ENCODE measurements at places on chromosomes 12 and 14.

DNA sequence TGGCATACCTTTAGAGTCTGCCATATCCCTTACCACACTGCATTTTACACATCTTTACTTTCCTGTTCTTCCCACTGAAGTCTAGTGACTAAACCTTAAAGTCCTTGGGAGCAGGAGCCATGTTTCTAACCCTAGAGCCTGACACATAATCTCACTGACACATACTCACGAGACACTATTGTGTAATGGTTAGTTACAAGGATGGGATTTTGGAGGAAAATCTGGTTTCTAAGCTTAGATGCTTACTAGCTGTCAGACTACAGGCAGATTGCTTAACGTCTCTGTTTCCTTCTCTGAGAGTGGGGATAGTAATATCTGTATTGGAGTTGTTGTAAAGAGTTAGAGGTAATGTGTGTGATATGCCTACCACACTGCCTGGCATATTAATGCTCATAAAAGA lies 6.2 kb upstream of the DYRK4 start:
- H3K4me3 ChIP-seq, result no peak overlapping the region
- no peak for DNase-seq
- H3K36me3 ChIP-seq, result no peaks in the 10 kb centered on the region
- no peaks in the 10 kb centered on the region for H3K27me3 ChIP-seq
- no peak overlapping the region for H3K27ac ChIP-seq
- peaks cover 11% of the 10 kb centered on the region for H3K4me1 ChIP-seq

- DNase-seq, result no peak
- no peak overlapping the region for H3K4me3 ChIP-seq
- H3K36me3 ChIP-seq, result no peaks in the 10 kb centered on the region
- H3K27ac ChIP-seq, result no peak overlapping the region
- H3K27me3 ChIP-seq, result peaks cover 46% of the 10 kb centered on the region
- H3K4me1 ChIP-seq, result peaks cover under 1% of the 10 kb centered on the region
These were observed 324.6 kb upstream of the DIO3 start for GRCh38 chr14:101236496-101237251.

GRCh38 chr12:48807981-48808380 lies 10.3 kb upstream of the CACNB3 start:
- H3K27ac ChIP-seq, result no peak overlapping the region
- no peak overlapping the region for H3K4me3 ChIP-seq
- no peaks in the 10 kb centered on the region for H3K27me3 ChIP-seq
- no peaks in the 10 kb centered on the region for H3K36me3 ChIP-seq

DNA sequence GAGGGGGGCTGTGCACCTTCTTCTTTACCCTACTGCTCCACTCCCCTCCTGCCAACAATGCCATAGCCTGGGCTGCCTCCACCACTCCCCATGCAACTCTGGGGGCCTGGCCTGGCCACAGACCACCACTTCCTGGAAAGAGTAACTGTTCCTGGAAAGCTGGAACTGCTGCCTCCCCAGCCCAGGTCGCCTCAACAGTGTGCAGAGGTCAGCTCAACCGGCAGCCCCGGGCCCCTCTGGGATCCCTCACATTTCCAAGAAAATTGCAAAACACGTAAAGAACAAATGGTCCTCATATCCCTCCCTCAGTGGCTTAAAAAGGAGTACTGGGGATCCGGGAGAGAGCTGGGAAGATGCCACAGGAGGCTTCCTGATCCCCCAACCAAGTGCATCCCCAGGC lies 22.4 kb upstream of the DIO3 start:
- H3K4me3 ChIP-seq, result no peak overlapping the region
- H3K27ac ChIP-seq, result no peak overlapping the region

All from T-helper 17 cell (primary cell).